ENCODE measurements at places on chromosomes 5 and 9.
A peak's percentile ranks its signal among the peaks of the same experiment; 100 is the strongest.

DNA sequence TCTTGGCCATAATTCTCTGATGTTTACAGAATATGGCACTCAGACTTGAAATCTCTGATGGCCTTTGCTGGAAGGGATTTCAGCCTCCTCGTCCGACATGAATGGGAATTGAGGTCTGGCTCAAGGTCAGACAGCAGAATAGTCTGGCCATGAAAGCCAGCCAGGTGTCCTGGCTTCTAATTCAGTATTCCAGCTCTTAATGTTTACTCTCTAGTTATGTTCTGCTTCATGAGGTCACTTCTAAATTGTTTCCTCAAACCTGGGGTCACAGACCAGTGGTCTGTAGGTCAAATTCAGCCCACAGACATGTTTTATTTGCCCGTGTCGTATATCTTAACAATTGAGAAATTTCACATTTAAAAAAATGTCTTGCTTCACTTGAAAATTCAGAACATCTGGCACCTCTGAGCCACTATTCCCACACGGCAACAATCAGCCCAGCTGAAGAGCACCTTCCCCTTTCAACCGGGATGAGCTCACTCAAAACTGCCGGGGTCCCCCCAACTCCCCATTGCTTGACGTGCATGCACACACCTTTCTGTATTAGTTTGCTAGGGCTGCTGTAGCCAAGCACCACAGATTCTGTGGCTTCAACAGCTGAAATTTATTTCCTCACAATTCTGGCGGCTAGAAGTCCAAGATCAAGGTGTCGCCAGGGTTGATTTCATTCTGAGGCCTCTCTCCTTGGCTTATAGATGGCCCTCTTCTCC, 243.5 kb downstream of the ENC1 start:
- DNase-seq, result no peak

DNA sequence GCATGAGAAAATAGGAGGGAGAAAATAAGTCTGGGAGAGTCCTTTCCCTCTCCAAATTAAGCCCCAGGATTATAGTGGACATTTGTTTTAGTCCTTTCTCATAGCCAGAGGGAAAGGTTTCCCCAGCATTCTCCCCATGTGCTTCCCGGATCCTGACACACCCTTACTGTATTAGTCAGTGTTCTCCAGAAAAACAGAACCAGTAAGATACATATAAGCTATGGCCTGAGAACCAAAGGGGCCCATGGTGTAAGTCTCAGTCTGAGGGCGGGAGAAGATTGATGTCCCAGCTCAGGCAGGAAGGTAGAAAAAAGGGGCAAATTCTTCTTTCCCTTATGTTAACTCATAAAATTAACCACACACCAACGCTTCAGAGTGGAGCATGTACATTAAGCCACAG, 25.6 kb upstream of the SPATA31D4 start:
- DNase-seq, result no peak

- no peak for DNase-seq
These were observed 198.7 kb downstream of the SEMA6A start for GRCh38 chr5:116375926-116376325.

DNA sequence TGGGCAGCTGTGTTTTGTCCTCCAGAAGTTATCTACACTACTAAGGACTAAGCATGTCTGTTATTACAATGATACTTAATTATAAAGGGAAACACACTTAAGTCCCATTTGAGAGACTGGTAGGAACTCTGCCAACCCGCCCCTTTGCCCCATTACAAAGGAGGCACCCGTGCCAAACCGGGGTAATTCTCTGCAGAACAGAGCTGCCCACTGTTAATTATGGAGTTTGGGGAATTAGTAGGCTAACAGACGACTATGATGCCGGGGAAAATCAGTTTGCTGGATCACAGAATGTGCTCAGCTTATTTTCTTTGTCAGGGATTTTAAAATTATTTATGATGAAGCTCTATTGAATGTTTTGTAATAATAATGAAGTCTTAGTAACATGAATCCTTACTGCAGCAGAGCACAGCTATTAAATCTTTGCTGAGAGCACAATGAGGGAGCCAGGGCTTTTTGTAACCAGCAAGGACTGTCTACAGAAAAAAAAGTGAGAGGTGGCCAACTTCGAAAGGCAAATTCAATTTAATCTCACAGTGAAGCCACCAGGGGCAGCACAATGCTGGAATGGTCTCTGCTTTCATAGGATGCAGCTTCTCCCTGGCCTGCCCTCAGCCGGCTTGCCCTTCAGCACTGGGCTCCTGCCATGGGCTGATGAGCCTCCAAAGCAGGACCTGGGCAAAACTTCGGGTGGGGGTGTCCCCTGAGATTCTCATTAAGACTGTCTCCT, 134.5 kb downstream of the GNAQ start:
- DNase-seq, result no peak

DNA sequence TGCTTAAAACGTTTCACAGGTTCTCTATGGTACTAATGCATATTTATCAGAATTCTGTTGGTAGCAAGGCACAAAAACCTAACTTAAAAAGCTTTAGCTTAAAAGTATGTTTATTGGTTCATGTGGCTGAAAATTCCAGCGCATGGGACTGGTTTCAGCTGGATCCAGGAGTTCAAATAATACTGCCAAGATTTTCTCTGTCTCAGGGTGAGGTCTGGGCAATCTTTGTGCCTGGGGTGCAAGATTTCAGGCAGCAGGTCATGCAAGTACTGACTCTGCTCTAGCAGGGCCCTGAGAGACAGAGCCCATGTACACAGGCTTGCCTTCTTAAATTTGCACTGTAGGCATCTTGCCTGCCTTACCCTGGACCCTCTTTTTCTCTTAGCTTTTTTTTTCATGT, 134.2 kb upstream of the GAS1 start:
- no peak for DNase-seq

DNA sequence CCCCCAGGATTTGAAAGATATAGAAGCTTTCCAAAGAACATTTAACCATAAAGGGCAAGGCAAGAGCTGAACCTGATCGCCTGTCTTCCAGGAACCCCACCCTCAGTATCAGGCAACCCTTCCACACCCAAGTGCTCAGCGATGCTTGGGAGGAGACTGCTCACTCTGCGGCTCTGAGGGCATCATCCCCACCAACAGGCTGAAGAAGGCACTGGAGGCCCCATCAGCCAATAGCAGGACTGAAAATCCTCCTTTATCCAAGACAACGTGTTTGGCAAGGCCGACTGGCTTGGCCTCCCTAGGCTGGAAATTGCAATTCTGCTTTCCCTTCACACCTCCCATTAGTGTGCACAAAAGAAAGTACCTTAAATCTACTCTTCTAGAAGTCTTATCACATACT, 1.4 kb upstream of the PPP2CA start:
- no peak for DNase-seq

- no peak for DNase-seq
These were observed 23.3 kb upstream of the NDUFB6 start for GRCh38 chr9:32596096-32596865.

- DNase-seq, result no peak
These were observed 2.1 kb downstream of the CD72 start for GRCh38 chr9:35615981-35616680.

DNA sequence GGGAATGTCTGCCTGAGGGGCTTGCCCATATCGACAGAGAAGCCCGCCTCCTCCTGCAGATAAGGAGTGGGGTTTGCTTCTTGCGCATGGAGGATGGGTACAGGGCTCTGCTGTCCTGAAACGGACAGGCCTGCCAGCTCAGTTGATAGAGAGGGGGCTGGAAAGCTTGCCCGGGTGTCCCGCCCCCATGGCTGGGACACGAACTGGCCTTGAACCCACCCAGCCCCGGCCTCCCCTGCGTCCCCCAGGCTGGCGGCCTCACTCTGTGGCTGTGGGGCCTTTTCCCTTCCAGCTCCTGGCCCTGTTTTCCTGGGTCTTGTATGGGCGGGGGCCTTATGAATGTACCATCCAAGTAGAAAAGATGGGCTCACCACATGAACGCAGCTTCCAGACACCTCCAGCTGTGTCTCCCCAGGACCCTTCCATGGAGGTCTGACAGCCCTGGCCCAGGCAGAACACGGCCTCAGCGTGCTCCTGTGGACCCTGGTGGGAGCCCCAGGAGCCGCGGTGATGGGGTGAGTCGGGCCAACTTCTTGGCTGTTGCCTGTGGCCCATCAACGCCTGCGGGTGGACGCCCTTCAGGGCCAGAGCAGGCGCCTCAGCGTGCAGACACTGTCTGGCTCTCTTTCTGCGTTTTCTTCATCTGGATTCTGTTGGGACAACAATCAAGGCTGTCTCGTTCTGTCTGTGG, 15.9 kb upstream of the SLC2A6 start:
- DNase-seq, result no peak

- DNase-seq, result peak; percentile 61
These were observed 101.2 kb downstream of the HMHB1 start for GRCh38 chr5:143913008-143913752.

DNA sequence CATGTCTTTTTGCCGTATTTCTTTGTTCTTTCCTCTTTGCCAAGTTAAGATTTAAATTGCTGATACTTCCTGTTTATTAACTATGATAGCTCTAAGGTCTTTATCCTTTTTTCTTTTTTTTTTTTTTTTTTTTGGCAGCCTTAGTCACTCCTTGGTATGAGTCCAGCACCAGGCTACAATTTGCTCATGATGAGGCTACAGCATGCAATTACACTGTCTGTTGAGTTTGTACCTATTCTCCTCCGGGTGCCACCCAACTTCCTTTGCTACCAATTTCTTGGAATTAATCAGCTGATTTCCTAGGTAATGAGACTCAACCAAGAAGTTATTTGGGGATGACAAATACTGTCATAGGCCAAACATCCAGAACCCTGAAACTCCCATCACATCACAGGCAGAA, 25.5 kb downstream of the ACTL7B start:
- DNase-seq, result no peak

DNA sequence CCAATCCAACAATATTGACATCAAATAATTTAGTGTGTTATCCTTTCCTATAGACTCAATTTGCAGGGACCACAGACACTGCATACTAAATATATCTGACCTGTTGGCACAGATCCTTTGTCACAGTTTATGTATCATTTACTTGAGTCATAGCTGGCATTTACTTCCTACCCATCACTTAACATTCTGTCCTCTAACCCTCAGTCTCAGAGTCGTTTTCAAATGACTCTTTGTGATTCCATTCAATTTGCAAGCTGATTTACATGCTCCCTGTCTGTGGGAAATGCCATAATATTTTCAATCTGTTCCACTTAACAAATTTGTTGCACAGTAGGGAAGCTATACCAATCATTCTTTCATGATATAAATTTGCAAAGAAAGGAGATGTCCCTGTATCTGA, 265.7 kb upstream of the EDIL3 start:
- DNase-seq, result no peak

- DNase-seq, result no peak
These were observed 1.7 kb upstream of the PAX5 start for GRCh38 chr9:37035648-37036370.

DNA sequence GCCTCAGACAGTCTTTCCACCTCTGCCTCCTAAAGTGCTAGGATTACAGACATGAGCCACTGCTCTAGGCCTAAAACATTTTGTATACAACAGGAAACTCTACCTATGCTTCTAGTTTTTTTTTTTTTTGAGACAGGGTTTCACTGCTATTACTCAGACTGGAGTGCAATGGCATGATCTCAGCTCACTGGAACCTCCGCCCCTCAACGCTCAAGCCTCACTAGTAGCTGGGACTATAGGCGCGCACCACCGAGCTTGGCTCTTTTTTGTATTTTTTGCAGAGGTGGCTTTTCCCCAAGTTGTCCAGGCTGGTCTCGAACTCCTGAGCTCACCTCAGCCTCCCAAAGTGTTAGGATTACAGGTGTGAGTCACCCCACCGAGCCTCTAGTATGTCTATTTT, 5.4 kb downstream of the HSPA9 start:
- DNase-seq, result no peak

DNA sequence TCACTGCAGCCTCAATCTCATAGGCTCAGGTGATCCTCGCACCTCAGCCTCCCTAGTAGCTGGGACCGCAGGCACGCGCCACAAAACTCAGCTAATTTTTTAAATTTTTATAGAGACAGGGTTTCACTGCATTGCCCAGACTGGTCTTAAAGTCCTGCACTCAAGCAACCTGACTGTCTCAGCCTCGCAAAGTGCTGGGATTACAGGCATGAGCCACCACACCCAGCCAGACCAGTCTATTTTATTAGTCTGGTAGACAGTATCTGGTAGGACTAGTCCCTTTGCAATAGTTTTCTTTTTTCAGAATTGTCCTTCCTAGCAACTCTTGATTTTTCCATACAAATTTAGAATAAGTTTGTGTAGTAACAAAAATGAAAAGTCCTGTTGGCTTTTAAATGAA, 14.1 kb upstream of the GPR150 start:
- DNase-seq, result no peak

GRCh38 chr9:38677660-38678303, 42.2 kb downstream of the FAM240B start:
- no peak for DNase-seq

DNA sequence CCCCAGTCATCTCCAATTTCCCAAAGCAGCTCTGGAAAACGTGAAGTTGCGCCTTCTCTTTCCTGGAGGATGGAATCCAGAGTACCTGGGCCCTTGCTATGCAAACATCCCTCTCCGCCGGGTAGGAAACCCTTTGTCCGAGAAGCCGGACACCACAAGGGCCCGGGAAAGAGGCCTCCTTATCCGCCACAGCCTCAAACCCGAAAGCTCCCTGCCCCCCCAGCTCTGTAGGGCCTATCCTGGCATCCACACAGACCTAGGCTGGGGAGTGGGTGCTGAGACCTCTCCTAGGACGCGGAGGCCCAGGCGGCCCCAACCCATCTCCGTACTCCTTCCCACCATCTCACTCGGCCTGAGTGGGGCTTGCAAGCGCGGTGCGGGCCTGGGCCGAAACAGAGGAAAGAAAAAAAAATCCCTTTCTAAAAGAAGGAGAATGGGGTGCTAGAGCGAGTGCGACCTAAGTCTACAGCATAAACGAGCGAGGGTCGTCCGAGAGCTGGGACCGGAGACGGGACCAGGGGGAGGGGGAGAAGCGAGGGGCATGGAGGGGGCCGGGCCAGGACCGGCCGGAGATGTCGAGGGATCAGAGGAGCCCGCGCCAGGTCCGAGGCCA, 624 bp downstream of the FBXW11 start:
- no peak for DNase-seq
